MM.1S (cell line): ENCODE measurements at places on chromosomes 2 and 18.
A peak's percentile ranks its signal among the peaks of the same experiment; 100 is the strongest.

DNA sequence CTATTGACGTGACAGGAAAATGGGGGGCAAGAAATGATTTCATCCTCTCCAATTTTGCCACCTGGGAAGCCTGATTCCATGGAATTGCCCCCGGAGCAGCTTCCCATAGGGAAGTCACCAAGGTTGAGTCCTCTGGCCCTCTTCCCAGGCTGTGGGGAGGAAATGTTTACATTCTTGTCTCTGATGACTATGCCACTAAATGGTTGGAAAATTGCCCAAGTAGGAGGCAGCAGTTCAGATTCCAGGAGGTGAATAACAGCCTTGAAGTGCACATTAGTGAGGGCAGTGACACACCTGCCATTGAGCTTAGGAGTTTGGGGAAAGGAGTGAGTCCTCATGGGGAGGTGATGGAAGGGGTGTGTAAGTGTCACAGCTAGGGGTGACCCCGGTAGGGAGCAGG is 449.2 kb upstream of the DCC start:
- no peak for DNase-seq

- DNase-seq: peak; percentile 51
Observed at GRCh38 chr2:73984922-73985307, 205 bp downstream of the TET3 start.

DNA sequence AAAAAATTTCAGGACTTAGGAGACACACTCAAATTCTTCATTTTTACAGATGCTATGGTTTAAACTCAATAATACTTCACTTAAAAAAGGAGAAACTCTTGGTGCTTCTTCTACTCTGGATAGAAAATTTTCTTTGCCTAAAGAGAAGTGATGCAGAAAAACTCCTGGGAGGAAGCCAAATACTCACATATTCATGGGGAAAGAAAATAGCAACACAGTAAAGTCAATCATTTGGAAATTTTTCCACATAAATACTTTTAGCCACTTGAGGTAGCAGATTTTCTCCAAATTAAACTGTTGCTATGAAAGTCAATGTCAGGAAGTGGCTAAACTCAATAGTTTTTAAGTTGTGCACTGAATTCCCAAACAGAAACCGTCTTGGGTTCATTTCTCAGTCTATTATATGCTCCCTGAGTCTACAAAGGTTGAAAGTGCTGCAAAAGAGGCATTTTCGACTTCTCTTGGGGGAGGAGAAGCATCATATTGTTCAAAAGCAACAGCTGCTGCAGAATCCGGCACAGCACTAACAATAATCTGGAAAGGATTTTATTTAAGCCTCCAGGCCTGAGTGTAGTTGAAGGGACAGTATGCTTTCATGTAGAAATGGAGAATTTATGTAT is 81.1 kb downstream of the UPP2 start:
- no peak for DNase-seq

GRCh38 chr2:215796140-215796855 is 217.1 kb downstream of the MREG start:
- DNase-seq: no peak

DNA sequence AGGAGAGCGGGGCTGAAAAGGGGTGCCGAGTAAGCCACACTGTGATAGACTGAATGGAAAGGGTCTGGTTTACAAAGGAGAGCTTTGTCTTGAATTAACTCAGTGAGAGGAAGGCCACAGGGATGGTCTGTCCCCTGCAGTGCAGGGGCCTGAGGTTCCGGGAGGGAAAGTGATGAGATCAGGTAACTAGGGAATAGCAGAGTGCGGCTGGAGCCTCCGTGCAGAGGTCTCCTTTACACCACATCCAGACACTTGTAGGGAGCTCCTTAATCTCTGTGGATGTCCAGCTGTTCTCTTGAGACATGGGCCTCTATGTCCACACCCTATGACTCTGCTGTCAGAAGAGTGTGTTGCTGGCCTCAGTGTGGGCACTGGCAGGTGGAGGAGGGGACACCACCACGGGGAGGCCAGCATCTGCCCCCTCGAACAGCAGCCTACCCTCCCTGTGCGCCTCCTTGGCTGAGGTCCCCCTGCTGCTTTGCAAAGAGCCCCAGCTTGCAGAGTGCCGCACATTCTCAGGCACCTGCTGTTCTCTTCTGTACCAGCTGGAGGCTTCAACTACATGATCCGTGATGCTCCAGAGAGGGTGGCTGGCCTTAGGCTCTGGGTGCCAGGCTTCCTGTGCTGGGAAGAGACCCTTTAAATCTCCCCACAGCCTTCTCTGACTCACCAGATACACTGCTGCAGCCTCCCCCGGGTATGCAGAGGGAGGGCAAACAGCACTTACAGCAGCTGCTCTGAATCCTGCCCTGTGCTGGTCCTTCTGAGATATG is 25.9 kb downstream of the ENOSF1 start:
- no peak for DNase-seq

DNA sequence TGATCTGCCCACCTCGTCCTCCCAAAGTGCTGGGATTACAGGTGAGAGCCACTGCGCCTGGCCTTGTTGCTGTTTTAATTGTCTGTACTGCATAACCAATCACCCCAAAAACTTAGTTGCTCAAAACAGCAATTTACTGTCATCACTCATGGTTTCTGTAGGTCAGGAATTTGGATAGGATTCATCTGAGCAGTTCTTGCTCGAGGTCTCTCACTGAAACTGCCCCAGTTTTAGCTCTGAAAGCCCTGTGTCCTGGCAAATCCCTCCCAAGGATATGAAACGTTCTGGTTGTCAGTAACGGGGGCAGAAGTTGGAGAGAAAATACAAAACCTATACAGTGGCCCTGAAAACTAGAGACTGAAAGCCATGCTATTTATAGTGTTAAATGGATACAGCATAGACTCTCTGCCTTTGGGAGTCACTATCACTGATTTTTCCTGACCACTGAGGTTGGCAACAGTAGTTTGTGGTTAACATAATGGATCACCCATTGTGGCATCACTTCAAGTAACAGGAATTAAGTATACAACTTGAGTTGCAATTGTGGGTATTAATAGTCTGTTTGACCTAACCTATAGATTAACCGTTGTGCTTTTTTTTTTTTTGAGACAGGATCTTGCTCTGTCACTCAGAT is 27.2 kb upstream of the ERICH2 start:
- DNase-seq: no peak

- DNase-seq: peak; percentile 41
Observed at GRCh38 chr2:128091726-128092080, 703 bp downstream of the UGGT1 start.

DNA sequence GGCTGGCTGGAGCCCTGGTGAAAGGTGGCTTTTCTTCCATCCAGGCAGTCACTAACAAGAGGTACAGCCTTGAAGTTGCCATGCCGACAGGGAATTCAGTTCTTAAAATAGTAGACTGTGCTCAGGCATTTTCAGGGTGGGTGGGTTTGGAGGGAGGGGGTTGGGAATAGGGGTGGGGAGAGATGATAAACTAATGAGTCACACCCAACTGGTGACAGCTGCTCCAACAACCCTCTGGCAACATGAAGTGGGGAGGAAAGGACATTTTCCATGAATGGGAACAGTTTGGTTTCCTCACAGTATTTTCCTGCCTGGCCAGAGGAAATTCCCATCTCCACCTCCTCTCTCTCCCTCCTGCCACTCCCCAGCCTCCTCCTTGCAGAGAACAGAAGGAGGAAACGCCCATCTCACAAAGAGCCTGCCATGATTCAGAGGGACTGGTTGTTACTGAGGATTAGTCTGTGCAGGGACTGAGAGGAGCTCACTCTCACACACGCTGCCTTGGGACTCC is 113.0 kb upstream of the SLC1A4 start:
- no peak for DNase-seq

DNA sequence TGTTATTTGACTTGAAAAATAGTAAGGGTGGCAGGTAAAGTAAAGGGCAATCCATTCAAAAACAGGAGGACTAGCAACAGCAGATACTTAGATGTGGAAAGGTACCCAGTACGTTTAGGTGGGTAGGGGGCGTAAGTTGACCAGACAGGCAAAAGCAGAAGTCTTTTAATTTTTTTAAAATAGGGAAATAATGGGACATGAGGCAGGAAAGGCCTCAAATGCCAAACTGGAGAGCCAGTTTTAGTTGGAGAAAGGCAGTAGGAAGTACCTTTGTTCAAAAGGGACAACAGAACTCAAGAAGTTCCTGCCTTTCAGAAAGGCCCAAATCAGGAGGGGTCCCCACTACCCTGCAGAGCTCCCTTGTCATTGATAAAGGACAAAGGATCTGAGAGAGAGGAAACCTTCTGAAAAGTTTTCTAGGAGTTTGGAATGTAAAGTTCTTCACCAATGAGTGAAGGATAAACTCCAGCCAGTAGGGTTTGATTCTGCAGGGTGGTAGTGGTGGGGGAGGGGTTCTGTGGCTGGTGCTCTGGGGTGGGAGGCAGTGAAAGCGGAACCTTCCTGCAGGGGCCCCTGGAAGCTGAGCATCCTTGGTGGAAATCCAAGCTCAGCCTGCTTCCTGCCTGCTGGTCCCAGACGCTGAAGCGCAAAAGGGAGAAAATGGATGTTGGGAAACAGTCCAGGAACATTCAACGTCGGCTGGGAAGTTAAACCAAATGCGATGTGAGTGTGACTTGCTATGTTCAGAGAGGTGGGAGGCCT is 40.1 kb downstream of the TMEM17 start:
- DNase-seq: no peak

DNA sequence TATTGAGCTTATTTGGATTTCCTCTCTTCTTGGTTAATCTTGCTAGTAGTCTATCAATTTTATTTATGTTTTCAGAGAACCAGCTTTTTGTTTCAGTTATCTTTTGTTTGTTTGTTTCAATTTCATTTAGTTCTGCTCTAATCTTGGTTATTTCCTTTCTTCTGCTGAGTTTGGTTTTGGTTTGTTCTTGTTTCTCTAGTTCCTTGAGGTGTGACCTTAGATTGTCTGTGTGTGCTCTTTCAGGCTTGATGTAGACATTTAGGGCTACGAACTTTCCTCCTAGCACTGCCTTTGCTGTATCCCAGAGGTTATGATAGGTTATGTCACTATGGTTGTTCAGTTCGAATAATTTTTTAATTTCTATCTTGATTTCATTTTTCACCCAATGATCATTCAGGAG is 141.6 kb downstream of the ZNF236 start:
- peak; percentile 66 for DNase-seq

DNA sequence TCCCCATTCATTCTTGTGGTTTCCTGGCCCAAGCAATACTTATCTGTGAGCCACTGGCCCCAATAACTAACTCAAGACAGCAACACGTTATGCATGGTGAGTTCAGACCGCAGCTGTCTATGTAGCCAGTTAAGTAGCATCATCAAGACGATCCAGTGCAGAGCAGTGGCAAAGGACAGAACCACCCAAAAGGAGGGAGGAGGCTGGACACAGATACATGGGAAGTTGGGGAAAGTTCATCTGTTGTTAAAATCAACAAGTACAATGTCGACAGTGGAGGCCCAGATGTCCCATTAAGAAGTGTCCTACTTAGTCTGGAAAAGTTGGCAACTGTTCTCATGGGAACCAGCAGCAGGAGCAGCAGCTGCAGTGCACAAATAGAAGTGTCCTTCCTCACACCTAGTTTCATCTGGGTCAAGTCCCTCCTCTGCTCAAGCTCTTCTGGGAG is 106.9 kb upstream of the THOC1 start:
- DNase-seq: no peak

DNA sequence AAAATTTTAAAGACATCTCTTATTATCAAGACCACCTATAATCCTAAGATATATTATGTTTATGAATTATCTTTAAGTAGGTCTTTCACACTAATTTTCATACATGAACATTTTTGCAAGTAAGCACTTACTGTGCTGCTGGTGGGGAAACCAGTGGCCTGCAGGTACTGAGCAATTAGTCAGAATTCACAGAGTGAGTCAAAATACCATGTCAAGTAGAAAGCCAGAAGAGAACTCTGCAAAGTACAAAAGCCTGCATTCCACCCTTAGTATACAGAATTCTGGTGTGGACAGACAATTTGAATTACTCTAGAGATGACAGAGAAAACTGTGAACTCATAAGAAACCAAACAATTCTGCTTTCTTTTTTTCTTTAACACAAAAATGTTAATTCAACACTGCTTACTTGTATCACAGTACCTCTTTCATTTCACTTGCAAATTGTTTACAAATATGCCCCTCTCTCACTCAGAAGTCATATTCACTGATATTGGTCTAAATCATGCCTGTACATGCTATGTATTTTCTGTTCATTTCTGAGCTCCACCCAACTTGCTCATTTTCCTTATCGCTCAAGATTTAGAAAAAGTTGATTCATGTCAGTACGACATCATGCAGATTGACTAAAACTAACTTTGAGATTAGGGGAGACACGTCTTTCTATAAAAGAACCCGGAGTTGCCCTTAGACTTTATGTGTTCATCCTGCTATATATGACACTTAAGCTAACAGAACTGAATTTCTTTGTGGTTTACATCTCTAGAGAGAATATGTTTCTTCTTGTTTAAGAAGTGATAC is 182.9 kb downstream of the IKZF2 start:
- no peak for DNase-seq

DNA sequence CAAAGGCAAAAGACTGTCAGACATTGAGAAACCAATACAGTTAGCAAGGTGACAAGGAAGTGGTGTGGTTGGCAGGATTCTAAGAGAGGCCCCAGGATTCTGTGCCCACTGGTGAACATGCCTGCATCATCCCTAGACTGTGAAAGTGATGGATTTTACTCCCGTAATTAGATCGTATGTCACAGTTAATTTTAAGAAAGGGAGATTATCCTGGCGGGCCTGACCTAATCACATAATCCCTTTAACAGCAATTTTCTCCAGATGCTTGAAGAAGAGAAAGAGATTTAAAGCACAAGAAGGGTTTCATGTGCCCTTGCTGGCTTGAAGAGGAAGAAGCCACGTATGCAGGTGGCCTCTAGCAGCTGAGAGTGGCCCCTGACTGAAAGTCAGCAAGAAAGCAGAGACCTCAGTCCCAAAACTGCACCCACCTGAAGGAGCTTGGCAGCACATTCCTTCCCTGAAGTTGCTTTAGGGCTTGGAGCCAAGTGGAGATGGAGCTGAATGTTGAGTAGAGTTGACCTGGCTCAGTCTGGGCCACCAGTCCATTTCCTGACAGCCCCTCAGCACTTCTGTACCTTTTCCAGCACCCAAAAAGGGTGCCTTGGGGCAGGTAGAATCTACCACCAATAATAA is 49.1 kb downstream of the GTF3C3 start:
- DNase-seq: no peak

GRCh38 chr2:117562654-117563053 is 251.8 kb upstream of the DDX18 start:
- no peak for DNase-seq

- no peak for DNase-seq
Observed at GRCh38 chr2:43194121-43194869, 32.1 kb downstream of the ZFP36L2 start.
